ENCODE measurements at places on chromosomes 1 and 21. TPM values are rescaled to one million over a fixed set of nuclear protein-coding genes. Genes with fewer than 3 reads are reported as not detected.

HCRTR1 gene
- total RNA-seq: not detected

PLA2G2A gene
- not detected for total RNA-seq

TRIM46 gene
- 7.3 TPM for total RNA-seq

RGS4 gene
- not detected for total RNA-seq

ELAVL4 gene
- not detected for total RNA-seq

NBPF11 gene
- total RNA-seq: 6.6 TPM

KPRP gene
- not detected for total RNA-seq

RAB42 gene
- total RNA-seq: 0.35 TPM

RORC gene
- 1.3 TPM for total RNA-seq

RBM11 gene
- total RNA-seq: 1.9 TPM

DEPDC1 gene
- total RNA-seq: 11.4 TPM

RIMS3 gene
- 1.4 TPM for total RNA-seq

ABCA4 gene
- total RNA-seq: not detected

GREM2 gene
- total RNA-seq: not detected

S100A7A gene
- not detected for total RNA-seq

PM20D1 gene
- total RNA-seq: 0.38 TPM

IL12RB2 gene
- total RNA-seq: 35.1 TPM

NCAM2 gene
- total RNA-seq: not detected

CFAP74 gene
- total RNA-seq: not detected

AIRE gene
- total RNA-seq: not detected

GRCh38 chr1:55611123-55611522 is 396.0 kb upstream of the USP24 start:
- DNase-seq: no peak

DNA sequence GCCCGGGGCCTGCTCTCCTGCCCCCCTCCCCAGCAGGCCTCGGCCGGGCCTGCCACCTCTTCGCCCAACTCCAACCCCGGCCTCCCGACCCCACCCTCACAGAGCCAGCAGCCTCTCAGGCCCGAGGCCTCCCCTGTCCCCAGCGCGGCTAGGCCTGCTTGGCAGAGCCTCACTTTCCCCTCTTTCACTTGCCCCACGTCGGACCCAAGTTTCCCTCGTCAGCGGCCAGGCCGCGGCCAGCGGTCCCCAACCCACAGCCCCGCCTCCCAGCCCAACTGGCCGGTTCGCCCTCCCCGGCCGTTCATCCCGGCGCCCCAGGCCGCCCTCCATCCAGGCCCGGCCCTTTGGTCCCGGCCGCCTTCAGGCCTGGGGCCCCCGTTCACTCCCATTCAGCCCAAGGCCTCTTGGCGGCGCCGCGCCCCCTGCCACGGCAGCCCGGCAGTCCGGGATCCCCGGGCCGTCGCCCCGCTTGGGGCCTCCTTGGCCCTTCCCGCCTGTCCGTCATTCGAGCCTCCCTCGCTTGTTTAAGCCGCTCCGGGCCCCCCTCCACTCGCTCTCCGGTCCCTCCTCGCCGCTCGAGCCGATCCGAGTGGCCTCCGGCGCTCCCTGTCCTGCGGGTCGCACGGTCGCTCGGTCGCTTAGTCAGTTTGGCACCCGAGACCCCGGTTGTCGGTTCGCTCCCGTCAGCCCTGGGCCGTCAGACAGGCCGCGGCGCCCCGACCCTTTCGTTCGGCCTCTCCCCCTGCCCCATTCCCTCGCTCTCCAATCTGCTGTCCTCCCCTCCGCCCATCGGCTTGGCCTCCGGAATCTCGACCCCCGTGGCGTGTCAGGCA is 1.4 kb downstream of the LRRC41 start:
- DNase-seq: peak; percentile 66

GRCh38 chr1:180503280-180503862 is 994 bp upstream of the ACBD6 start:
- DNase-seq: no peak

- DNase-seq: no peak
Observed at GRCh38 chr1:70083519-70083918, 121.9 kb downstream of the LRRC40 start.

- no peak for DNase-seq
Observed at GRCh38 chr1:9008236-9008635, 18.0 kb downstream of the SLC2A7 start.

DNA sequence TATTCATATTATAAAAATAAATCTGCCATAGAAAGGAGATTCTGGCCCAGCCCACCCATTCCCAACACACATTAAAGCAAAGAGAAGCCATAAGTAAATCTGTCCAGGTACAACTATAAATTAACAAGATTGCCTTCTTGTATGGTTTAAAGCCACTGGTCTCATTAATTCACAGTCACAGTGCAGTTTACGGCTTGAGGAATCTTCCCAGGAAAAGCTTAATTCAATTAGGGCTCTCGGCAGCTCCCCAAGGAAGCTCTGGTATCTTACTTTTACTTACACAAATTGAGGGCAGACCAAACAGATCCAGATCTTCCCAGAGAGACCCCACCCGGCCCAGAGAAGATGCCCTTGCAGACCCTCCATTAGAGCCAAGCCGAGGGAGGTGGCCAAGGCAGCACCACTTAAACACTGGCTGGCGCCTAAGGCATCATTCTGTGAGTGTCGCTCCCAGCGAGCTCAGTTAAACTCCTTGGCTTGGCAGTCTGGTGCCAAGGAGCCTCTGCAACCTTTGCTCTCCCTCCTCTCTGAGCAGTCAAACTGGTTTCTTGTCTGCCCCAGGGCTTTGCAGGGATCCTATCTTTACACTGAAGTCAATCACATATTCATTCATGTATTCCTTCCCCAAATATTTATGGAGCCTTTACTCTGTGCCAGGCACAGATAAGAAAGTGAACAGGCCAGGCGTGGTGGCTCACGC is 10.7 kb downstream of the SLC9A1 start:
- no peak for DNase-seq

DNA sequence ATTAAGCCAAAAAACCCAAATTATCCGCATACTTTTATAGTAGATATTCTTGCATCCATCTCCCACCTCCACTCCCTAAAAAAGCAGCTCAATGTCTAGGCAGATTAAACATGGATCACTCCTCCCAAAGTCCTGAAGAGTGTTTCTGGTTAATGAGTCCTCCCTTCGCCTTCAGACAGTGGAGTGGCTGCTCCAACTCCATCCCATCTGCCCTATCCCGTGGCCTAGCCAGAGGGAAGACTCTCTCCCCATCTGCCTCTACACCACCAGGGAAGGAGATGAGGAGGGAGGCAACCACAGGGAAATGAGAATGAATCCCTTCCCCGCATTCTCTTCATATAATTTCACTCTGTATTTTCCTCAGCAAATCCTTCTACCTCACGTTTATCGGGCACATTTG is 103.8 kb downstream of the SLC45A1 start:
- DNase-seq: no peak

GRCh38 chr1:23367451-23367790 is 2.2 kb downstream of the ZNF436 start:
- no peak for DNase-seq

GRCh38 chr1:20742671-20743070 is 10.2 kb upstream of the SH2D5 start:
- DNase-seq: no peak

DNA sequence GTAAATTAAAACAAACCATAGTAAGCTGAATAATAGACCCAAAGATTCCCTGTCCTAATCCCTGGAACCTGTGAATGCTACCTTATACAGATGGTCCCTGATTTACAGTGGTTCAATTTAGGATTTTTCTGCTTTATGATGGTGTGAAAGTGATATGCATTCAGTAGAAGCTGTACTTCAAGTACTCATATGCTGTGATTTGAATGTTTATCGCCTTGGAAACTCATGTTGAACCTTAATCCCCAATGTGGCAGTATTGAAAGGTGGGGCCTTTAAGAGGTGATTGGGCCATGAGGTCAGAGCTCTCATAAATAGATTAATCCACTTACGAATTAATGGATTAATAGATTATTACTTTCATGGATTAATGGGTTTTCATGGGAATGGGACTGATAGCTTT is 10.6 kb upstream of the RRP15 start:
- DNase-seq: no peak

DNA sequence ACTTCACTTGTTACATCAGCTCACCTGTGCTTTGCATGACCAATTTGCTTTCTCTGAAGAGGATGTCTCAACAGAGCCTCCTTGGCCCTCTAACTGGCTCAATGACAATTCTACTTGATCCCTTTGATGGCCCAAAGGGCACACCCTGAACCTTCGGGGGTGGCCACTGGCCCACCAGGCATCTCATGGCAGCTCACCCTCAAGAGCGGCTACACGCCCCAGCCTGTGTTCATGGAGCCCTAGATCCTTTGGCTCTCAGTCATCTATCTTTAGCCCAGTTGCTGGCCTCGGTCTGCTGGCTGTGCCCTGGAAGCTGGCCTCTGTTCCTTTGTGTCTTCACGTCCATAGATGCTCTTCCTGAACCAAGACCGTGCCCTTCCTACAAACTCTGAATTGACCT is 476.7 kb downstream of the NPHP4 start:
- DNase-seq: no peak

DNA sequence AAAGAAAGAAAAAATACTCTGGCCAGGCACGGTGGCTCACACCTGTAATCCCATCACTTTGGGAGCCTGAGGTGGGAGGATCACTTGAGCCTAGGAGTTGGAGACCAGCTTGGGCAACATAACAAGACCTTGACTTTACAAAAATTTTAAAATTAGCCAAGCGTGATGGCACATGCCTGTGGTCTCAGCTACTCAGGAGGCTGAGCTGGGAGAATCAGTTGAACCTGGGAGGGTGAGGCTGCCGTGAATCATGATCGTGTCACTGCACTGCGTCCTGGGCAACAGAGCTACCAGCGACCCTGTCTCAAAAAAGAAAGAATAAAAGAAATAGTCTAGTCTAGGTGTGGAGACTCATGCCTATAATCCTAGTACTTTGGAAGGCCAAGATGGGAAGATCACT is 22.3 kb downstream of the RRP1B start:
- no peak for DNase-seq

GRCh38 chr1:103250441-103250861 is 142.1 kb upstream of the COL11A1 start:
- DNase-seq: no peak

DNA sequence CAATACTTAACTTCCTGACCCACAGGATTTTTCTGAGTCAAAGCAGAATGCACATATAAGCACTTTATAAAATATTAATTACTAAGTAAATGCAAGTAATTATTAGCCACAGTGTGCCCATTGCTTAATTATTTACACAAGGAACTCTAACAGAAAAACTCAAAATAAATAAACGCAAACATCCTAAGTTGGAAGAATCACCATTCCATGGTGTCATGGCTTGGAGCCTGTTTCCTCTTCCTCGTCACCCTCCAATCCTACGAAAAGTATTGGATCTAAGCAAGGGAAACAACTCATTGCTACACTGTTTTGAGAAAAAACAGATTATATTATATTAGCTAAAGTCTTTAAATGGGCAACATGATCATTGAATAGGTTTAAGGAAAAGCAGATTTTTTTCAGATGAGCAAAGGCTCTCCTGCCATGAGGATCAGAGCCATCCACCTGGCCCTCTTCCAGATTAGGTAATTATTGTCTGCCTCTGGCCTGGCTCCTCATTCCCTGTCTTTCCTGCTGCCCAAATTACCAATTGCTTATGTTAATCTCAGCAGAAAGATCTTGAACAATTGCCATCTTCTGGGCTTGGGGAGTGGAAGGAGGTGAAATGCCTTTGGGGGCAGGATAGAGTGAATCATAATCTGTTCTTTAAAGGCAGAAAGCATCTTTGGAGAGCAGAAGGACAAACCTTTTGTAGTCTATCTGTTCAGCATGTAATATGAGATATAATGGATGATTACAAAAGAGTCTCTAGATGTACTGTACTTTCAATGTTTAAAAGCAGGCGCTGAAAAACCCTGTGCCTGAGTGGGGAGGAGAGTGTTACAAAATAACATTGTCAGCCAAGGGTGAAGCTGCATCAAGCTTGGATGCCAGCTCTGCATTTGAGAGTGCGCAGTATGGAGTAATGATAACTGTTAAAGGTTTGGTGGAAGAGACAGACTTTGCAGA is 121.2 kb downstream of the DUSP10 start:
- no peak for DNase-seq

DNA sequence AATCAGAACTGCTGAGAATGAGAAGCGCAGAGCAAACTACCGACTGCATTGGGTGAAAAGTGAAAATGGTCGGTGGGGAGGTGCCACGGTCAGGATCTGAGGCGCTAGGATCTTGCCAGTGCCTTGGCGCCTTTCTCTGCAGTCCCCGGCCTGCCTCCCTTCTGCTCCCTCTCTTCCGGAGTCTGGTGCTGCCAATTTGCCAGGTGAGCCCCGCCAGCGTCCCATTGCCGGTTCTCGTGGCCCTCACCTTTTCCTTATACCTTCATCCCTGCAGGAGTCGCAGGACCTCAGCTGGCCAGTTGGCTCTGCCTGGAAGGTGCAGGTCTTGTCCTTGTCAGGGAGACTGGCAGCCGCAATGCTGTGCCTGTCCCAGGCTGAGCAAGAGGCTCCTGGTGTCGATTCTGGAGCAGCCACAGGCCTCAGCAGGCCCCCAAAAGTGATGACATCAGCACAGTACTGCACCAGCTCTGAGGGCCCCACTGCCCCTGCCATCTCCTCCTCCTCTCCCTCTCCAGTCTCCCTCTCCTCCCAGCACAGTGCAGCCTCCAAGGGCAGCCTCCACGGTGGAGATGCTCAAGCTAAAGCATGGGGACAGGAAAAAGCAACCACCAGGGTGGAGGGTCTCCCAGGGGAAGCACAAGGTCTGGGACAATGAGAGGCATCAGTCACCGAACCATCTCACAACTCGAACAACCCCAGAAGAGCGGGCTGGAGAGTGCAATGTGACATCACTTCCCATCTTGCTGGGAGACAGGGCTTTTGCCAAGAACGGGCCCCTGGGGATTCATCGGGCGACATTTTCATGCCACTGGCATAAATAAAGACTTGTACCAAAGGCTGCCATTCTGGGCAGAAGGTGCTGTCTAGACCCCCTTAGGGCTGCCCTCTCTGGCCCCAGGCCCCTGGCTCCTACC is 37.1 kb upstream of the H6PD start:
- DNase-seq: no peak

DNA sequence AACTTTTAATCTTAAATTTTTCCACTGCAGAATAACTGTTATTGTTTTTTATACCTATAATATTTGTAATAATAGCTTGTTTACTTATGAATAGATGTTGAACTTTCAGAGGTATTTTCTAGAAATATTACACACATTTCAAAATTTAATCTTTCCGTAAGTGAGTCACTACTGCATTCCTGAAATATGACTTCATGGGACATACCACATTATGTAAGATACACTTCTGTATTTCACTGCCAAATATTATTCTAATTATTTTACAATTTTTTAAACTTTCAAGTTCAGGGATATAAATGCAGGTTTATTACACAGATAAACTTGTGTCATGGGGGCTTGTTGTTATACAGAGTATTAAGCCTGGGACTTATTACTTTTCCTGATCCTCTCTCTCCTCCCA is 2220.5 kb downstream of the NCAM2 start:
- no peak for DNase-seq

- DNase-seq: no peak
Observed at GRCh38 chr1:92853299-92853698, 21.5 kb downstream of the RPL5 start.

- no peak for DNase-seq
Observed at GRCh38 chr1:175204330-175204729, 11.8 kb upstream of the KIAA0040 start.

- no peak for DNase-seq
Observed at GRCh38 chr1:192225266-192225665, 67.0 kb downstream of the RGS18 start.

GRCh38 chr1:157168015-157168414 is 29.8 kb upstream of the ETV3 start:
- no peak for DNase-seq

GRCh38 chr1:38829368-38829767 is 30.2 kb downstream of the RRAGC start:
- no peak for DNase-seq

Data from CD8-positive, alpha-beta memory T cell (primary cell).